ENCODE measurements at places on chromosomes 12 and 14.
A peak's percentile ranks its signal among the peaks of the same experiment; 100 is the strongest.

DNA sequence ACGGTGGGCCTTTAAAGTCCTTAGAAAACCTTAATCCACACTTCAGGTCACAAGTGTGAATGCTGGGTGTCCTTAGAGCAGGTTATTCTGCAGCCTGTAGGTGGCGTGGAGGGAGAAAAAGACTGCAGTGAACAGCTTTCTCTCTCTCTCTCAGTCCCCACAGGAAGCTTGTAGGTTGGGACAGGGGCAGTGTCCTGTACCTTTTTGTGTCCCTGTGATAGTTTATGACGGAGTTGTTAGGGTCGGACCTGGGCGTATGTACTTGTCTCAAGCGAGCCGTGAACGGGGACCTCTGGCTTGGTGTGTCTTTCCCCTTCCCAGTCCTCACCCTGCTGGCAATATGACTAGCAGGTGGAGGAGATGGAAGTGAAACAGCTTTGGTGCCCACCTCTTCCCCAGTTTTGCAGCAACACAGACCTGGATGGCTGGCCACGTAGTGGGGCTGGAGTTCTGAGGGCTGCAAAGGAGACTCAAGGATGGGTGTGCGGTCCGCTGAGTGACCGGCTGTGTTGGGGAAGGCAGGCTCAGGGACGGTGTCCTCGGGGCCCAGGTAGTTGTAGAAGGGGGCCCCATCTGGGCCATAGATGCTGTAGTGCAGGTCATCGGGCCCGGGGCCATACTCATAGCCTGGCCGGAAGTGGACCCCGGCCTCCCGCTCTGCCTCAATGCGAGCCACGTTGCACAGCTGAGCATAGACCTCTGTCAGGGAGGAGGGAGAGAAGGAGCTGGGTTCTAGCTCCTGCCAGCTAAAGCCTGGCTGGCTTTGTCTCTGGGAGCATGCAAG, 8.9 kb downstream of the ISCA2 start:
- no peak for DNase-seq

DNA sequence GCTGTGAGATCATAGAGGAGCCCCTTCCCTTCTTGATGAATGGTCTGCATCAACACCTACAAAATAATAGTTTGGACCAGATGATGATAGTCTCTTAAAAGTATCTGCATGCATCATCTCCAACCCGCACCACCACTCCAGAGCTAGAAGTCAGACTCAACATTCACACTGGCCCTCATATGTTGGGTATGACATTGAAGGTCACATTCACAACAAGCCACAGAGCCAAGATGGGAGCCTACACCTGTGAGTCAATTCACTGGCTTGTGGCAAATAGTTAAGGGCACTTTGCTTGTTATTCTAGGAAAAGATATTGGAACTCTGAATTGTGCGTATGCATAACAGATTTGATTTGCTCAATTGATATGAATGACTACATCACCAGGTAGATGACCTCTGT, 1197.9 kb downstream of the VRK1 start:
- DNase-seq = no peak

DNA sequence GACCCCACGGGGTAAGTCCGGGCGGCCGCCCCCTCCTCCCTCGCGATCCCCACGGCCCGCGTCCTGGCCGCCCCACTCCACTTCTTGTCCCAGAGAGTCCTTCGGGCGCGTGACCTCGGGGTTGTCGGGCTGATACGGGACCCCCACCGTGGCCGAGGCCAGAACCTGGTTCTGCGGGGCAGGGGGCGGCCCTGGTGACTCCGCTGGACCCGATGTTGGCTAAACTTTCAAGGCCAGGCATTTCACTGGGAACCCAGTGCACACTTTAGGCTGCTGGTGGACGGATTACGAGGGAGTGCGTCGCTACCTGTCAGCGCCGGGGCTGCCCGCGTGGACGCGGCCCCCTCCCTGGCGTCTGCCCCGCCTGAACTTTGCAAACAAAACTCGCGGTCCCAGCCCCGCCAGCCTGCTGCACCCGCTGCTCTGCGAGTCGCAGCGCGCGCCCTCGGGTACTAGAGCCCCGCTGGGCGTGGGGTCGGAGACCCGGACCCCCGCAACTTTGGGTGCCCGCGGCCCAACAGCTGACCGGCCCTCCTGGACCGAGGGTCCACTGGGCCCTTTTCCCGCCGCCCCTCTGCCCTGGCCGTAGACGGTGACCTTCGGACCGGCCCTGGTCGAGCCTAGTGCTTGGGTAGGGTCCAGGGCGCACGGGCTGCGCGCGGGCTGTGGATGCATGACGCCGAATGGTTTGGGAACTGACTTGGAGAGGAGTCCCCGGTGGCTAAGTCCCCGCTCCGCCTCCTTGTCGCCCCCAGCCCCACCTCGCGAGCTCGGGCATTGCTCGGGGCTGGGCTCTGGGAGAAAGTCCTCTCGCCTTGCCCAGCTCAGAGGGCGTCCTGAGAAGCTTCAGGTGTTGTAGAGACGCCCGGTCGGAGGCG, 624 bp downstream of the RIN3 start:
- peak; percentile 78 for DNase-seq

DNA sequence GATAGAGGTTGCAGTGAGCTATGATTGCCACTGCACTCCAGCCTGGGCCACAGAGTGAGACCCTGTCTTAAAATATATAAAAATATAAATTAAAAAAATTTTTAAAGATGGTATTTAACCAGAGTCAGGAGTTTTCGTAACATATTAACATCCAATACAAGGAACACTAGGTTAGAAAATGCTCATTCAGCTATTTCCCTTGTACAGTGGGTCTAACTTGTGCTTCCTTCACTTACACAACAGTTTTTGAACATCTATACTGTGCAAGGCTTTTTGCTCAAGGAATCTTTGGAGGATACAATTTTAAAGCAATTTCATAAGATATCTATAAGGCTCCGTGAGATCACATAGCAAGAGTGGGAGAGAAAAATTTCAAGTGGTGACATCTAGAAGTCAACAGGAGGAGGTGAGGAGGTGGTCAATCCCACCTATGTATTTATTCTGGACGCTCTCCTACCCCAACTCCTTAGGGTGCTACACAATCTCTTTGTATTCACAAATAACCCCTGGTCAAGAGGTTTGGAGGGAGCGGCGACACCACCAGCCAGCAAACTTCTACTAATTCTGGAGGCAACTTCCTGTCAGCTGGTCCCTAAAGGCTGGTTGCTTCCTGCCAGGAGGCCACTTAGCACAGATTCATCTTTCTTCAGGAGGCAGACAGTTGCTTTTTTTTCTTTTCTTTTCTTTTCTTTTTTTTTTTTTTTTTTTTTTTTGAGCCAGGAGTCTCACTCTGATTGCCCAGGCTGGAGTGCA, 22.2 kb downstream of the DUSP16 start:
- no peak for DNase-seq

DNA sequence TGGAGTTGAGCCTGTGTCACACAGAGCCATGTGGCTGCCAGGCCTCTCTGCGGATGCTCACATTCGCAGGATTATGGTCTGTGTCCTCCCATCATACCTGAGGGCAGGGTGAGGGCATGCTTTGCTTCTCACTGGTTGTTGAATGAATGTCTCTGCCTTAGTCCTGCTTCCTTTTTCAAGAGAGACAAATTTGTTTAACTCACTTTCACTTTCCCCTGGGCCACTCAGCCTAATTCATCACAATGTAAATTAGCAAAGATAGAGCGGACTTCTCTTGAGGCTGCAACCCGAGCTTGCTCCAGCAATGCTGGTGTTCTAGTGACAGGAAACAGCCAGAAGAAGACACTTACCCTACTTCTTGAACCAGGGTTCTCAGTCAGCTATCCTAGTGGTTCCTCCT, 35.5 kb upstream of the PAX9 start:
- no peak for DNase-seq

GRCh38 chr12:99810718-99811593, 163.4 kb downstream of the GARIN6 start:
- no peak for DNase-seq

DNA sequence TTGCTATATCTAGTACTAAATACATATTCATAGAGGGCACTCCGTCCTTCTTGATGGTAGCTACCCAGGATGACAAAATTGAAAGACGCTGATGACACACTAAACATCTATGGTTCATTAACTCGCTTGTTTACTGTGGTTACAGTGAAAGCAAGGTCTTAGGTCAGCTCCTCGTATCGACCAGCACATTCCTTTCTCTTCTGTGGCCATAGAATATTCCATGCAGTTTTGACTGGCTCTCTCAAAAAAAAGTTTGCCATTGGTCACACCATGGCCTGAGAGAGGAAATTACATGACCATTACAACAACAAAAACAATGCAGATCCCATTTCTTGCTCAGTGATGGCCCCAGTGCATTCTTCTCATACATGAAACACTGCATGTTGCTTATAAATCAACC, 411.4 kb upstream of the SOX5 start:
- no peak for DNase-seq

DNA sequence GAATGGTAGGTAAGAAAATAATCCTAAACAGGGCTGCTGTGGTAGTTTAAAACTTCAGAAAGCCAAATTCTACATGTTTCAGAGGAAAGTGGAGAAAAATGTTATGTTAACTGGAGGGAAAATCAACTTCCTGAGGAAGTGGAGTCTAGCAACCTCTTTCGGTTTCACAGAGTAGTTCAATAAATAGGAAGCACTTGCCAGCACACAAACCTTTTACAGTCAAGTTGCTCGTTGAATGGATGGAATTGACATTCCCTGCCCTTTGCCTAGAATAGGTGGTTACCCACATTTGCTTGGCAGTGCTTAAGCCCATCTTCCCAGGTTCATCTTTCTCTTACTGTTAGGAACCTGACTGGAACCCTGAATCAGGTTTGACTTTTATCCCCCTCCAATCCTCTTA, 15.9 kb downstream of the ANKRD13A start:
- no peak for DNase-seq

DNA sequence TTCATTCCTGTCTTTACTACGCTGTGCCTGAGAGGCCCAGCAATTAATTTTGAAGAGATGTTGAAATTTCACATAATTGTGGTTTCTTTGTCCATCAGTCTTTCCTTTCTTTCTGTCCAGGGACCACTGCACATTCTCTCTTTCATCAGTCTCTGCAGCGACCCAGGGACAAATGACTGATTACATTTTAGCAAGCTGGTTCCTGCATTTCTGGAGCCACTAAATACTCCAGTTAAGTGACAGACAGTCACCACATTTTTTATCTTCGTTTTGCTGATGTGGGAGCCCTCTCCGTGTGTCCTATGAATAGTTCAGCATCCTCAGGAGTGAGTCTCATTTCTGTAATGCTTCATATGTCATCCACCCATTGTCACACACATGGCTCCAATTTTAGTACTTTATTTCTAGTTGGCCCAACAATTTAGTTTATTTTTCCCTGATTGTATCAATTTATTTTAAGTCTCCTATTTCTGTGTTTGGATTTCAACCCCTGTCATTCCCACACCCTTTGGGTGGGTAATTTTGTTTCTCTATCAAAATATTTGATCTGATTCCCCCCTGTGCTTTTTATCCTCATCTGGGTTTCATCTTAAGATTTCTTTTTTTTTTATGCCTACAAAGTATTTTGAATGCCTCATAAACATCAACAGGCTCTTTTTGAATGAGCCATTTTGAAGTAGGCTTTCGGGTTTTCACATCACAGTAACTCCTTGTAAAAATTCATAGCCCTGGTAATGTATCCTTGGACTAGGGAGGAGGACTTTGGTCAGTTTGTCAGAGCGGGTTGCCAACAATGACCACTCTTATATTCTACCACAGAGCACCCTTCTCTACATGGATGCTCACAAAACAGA, 1196.5 kb downstream of the GALC start:
- DNase-seq = no peak

DNA sequence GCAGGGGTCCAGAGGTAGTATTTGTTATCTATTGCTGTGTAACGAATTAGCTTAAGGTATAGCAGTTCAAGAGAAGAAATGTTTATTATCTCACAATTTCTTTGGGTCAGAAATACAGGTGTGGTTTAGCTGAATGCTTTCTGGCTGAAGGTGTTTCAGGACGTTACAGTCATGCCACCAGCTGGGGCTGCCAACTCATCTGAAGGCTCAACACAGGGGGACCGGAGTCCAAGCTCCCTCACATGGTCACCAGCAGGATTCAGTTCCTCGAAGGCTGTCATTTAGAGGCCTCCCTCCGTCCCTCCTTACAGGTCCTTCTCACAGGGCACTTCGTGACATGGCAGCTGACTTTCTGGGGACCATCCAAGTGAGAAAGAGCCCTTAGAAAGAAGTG, 37.5 kb upstream of the SINHCAF start:
- DNase-seq = no peak

- DNase-seq = no peak
Measured at GRCh38 chr14:72638021-72638420, 255.9 kb downstream of the DPF3 start.

DNA sequence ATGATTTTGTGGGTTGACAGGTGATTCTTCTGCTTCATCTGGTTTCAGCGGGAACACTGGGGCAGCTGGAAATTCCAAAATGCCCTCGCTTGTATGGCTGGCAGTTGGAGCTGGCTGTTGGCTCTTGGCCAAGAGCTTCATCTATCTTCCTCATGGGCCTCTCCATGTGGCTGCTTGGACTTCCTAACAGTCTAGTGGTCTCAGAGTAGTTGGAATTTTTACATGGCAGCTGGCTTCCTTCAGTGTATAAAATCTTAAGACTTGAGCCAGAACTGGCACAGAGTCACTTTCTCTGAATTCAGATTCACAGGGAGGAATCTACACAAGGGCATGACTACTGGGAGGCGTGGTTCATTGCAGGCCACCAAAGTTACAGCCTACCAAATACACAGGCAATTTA, 204.9 kb upstream of the RMST start:
- DNase-seq = no peak

DNA sequence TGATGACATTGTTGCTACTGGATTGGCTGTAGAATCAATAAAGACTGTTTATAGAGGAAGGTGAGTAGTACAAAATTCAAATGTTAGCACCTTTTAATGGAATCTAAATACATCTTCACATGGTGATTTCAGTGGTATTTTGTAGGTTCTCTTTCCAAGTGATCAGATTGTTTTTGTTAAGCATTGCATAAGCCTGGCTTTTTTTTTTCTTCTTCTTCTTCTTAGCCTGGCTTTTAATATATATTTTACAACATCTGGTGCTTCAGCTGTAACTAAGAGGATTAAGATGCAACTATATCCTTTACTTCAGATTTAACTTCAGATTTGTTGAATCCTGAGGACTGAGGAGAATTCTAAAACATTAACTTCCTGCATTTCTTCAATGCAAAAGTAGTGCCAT, 57.3 kb upstream of the ATF1 start:
- DNase-seq = no peak
